ENCODE measurements at places on chromosomes 7 and 10.

- DNase-seq, result no peak
Measured at GRCh38 chr7:50147951-50148808, 55.1 kb upstream of the ZPBP start.

- no peak for DNase-seq
Measured at GRCh38 chr7:157500171-157500960, 163.6 kb downstream of the DNAJB6 start.

DNA sequence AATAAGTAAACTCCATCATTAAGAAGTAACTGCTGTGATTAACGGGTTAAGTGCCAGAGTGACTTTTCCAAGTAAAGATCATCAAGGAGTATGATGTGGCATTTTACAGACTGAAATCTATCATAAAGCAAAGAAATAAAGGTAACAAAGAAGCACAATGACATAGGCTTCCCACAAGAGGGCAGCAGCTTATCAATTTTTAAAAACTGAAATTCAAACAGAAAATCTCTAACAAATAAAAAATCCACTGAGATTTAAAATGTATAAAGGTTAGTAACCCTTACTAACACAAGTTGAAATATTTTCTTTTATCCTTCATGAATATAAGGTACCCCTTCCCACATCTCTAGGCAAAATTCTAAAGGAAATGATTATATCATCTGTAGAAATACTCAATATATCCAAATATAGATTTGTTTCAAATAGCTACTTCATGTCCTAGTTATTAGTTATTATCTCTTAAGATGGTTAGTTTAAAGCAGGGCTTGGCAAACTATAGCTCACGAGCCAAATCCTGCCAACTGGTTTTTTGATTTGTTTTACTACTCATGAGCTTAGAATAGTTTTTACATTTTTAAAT, 29.2 kb downstream of the FAM3C start:
- peak; percentile 48 for DNase-seq

DNA sequence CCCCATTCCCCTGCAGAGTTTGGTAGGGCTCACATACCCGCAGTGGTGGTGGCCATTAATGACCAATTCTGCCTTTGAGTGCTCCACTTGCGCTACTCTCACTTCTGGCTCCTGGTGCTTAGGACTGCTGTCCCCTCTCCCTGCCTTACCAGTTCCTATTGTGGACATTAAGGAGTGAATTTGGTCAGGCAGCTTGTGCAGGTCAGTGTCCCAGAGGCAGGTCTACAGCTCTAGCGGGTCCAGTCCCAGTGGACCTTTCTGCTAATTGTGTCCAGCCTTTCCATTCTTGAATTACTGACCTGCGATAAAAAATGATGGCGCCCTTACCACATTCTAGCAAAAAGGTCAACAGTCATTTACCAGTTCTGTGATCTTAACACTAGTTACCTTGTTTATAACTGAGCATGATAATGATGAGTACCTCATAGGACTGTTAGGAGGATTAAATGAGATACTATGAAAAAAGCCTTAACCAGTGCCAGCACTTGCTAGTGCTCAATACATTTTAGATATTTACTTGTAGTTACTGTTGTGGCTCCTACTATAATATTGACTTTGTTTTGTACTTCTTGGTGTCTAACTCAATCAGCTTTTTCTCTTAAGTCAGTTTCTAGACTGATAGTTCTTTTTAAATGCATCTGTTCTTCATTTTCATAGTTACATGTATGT, 14.1 kb downstream of the ST7 start:
- no peak for DNase-seq

GRCh38 chr10:32144817-32145688, 88.8 kb upstream of the KIF5B start:
- DNase-seq, result no peak

- DNase-seq, result no peak
Measured at GRCh38 chr7:116551692-116552091, 26.9 kb downstream of the CAV1 start.

DNA sequence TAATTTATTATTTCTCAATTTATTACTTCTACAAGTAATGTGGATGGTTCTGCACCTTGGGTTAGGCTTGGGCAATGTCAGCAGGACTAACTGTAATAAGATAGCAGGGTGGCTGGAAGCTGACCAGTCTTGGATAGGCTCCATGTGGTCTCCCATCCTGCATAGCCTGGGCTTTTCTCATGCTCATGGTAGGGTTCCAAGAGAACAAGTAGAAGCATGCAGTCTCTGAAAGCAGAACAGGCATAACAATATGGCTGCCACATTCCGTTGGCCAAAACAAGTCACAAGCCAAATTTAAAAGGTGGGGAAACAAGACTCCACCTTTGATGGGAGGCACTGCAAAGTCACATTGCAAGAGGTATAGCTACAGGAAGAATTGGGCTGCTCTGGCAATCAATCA, 98.6 kb upstream of the MDFIC start:
- peak; percentile 67 for DNase-seq

DNA sequence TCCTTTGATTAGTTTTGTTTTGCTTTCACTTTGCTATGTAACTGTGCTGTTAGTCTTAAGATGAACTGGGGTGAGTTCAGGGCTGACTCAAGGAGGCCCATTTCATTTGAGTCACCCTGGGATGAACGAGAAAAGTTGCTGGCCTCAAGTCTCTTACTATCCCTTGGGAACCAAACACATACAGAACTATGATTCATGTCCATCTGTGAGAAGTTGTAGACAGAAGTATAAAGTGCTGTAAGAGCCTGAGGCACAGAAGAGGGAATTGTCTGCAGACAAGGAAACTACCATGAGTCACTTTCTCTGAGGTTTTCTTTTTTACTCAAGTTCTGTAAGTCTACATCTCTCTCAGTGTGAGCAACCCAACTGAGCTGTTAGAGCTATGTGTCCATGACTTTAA, 179.8 kb upstream of the CSTF2T start:
- peak; percentile 100 for DNase-seq

DNA sequence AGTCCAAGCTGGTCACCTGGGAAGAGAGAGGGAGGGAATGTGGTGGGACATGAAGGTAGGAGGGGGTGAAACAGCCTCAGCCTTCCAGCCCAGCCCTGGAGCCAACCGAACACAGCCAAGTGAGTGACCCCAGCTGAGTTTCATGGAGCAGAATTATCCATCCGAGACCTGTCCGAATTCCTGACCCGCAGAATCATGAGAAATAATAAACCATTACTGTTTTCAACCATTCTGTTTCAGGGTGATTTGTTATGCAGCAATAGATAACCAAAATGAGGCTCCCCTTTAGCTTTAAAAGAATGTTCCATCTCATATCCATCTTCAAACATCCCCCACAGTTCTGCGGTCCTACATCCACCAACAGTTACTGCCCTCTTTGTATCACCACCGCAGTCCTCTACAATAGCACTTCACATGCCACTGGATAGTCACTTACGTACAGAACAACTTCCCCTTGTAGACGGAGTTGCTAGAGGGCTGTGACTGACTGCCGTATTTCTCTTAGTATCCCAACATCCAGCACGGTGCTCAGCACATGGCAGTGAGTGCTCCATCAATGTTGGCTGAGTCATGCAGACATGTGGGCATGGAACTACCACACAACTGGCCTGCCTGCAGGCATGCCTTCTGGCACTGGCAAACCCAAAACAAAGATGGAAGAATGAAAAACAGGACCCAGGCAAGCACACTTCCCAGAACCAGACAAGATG, 18.5 kb downstream of the KIAA1549 start:
- no peak for DNase-seq
